HuH-7.5 (cell line): ENCODE measurements at places on chromosomes 16 and 17.

- no peak for DNase-seq
These were observed 30.2 kb downstream of the ABCC3 start for GRCh38 chr17:50664788-50665458.

DNA sequence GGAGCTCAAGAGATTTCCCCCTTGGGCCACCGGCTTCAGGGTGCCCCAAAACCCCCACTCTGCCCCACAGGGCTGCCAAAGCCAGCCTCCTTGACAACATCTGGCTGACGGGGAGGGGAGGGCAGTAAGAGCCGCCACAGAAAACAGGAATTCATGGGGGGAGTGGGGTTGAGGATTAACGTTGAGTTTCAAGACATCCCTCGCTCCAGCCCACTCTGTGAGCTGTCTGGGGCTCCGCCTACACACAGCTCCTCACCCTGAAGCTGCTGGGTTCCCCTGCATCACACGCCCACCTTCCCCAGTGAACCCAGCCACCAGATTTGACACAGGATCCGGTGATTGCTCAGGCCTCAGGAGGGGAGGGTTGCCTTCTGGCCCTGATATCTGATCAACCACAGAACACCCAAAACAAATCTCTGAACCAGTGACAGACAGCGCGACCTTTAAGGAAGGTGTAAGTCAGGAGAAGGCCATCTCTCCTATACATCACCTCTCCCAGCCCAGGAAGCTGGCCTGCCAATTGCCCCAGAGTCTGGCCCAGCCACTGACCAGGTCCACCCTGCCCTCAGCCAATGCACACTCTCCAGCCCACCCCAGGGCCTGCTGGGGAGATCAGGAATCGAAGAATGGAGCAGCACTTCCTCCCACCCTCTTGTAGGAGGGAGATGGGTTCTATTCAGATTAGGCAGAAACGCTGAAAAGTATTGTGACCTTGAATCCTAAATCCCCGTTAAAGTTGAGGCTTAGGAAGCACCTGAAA is 132.1 kb downstream of the CLEC16A start:
- no peak for DNase-seq

DNA sequence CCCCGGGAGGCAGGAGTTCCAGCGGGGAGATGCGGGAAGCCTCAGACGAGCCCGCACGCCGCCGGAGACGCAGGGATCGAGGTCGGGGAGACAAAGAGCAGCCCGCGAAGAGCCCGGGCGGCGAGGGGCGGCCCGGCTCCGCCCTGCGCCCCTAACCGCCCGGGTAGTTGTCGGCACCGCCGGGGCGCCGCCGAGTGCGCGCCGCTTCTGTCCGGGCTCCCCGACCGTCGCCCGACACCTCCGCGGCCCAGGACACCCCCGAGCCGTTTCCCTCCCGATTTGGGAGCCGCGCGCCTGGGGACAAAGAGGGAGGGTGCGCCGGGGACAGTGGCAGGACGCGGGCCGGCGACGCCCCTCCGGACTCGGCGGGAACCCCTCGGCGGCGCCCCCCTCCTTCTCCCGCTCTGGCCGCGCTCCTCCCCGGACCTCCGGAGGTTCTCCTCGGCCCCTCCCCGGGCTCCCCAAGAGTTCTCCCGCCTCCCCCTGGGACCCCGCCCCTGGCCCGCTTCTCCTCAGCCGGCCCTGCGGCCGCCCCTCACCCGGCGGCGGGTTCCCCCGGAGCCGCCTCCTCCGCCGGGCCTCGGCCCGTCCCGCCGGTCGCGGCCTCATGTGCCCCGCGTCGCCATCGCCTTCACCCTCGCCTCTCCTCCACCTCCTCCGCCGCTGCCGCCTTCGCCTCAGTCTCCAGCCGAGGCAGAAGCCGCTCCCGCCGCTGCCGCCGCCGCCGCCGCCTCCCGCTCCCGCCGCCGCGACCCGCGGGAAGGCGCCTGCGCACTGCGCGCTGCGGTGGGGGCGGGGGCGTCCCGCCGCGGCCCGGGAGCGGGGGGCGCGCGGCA is at the start of gene GJC1:
Gene GJC1 (minus strand): TSS at position 765 of the 836 bp plus-strand sequence. CDS start 24,470 bp downstream, outside the sequence.
- DNase-seq: peak; percentile 36

DNA sequence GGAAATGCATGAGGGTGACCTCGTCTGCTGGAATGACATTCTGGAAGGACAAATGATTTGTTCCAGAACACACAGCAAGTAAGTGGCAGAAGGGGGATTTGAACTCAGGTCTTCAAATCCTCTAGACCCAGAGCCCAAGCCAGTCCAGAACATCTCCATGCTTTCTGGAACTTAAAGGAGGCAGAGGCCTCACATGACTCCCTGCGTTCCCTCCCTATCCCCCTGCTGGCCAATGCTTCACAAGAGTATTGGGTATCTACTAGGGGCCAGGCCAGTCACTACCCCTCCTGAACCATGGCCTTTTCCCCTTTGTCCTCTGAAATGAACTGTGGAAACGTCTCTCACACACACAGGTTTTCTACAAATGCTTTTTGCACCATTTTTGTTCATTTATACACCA is 7.6 kb upstream of the BEAN1 start:
- DNase-seq: no peak

DNA sequence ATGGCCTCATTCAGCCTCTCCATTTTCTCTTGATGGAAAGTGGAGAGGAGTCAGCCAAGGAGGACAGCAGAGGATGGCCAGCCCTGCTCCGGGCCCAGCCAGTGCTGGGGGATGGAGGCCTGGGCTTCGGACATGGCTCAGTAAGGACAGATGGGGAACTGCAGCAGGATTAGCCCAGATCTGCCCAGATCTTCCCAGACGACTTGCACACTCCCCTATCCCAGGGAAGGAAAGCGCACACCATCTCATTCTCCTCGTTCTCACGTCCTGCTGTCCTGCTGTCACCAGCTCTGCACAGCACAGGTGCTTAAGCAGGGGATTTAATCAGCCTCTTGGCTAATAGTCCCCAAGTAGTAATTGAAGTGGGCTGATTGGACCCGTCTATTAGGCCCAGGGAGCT is 100.2 kb upstream of the SDK2 start:
- DNase-seq: no peak

GRCh38 chr17:46958041-46958591 is 20.9 kb downstream of the RPRML start:
- DNase-seq: no peak

DNA sequence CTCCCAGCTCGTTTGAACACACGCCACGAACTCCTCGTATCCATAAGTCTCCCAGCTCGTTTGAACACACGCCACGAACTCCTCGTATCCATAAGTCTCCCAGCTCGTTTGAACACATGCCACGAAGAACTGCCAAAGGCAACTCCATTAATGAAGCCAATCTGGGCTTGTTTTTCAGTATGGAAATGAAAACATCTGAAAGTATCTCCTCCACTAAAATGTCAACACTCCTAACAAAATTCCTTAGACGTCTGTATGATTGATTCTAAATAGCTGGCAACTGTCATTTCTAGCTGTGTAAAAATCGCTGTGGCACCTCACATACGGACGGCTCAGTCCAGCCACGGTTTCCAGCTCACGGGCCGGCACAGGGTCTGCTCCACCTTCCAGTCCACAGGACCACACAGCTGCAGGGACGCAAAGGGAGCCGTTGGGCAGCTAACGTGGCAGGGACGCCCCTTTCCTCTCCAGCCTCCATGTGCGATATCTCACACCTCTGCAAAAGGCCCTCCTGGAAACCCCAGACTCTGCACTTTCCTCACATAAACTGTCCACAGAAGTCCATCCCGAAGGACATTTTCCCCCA is 67.1 kb upstream of the METRNL start:
- DNase-seq: no peak

- no peak for DNase-seq
These were observed 4.8 kb downstream of the ABCA10 start for GRCh38 chr17:69223809-69224208.

GRCh38 chr16:14600164-14600563 is 29.9 kb downstream of the PARN start:
- no peak for DNase-seq

DNA sequence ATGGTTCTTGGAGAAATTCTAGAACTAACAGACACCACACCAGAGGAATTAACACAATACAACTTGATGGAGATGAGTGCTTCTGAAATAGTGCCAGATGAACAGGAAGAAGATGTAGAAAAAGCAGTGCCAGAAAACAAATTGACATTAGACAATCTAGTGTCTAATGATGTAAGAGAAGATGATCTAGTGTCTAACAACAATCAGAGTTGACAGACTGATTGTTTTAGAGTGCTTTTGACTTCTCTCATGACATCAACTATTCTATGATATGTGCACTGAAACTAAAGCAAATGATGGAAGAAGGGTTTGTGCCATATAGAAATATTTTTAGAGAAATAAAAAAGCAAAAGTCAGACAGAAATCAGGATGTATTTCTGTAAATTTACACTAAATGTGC is 646.1 kb upstream of the KIF2B start:
- no peak for DNase-seq

- DNase-seq: no peak
These were observed 56.9 kb upstream of the DOC2B start for GRCh38 chr17:238071-238963.
